ENCODE measurements at places on chromosomes 4 and X.
A peak's percentile ranks its signal among the peaks of the same experiment; 100 is the strongest.

GRCh38 chr4:143359644-143360193 lies 23.0 kb downstream of the GAB1 start:
- DNase-seq, result no peak

DNA sequence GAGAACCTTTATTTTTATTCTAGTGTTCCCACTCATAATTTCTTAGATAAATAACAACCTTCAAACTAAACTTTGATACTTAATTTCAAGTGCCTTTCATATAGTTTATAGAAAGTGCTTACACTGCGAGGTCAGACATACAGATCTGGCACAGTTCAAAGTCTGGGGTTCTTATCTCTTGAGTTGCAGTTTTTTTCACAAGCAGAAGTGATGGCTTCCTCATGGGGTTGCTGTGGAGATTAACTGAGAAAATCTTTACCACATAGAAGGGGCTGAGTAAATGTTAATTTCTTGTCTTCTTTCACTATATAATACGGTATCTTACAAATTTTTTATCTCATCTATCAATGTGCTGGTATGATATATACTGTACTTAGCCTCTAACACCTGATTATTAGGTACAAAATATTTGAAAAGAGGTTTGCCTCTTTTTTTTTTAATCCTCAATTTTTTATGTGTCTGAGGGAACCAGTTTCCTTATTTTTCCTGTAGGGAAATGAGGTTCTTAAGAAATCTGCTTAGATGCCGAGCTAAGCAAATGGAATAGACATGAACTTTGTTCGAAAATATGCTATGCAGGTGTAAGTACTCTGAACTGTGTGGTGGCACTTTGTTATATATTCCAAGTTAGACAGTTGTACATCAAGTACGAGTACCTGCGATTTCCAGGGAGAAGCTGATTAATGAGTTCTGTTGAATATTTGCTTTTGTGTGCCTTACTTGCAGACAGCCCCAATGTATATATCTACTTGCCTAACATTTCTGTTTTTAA lies 3.3 kb downstream of the ING2 start:
- no peak for DNase-seq

GRCh38 chr4:75037252-75037651 lies 104.3 kb downstream of the PARM1 start:
- peak; percentile 62 for DNase-seq

- no peak for DNase-seq
Measured at GRCh38 chr4:157143369-157143768, 67.4 kb downstream of the GLRB start.

DNA sequence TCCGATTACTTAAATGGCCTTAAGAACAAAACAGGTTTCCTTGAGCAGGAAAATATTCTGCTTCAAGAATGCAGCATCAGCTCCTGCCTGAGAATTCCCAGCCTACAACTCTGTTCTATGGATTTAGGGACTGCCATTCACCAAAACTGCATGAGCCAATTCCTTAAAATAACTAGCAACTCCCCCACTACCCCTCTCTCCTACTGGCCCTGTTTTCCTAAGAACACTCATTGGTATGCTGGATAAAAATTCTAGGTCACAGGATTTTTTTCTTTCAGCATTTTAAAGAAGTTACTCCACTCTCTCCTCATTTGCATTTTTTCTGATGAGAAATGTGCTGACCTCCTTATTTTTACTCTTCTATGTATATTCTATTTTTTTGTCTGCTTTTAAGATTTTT lies 347.1 kb downstream of the IDS start:
- DNase-seq, result no peak

DNA sequence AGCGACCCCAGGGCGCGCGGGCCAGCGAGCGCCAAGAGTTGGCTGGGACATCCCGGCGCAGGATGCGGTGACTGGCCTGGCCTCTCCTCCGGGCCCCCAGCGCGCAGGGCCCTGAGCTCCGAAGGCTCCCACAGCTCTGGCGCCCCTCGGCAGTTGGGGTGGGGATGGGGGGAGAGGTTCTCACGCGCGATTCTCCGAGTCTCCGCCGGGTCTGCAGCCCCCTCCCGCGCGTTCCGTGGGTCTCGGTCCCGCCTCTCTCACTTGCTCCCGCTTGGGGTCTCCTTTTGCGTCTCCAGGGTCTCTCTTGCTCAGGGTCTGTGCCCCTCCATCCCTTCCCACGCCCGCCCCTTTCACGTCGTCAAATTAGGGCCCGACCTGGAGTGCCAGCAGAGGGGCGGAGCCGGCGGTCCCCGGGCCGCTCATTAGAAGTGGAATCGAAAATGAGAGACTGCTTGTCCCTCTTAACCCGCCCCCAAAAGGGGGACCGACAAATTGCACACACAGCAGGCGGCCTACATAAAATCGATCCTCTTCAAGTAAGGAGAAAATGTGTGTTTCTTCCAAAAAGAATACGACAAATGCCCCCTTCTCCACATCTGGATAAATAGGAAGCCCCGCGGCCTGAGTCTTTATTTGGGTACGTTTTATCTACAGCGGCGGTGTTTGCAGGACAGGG lies 877 bp upstream of the NKX1-1 start:
- no peak for DNase-seq

DNA sequence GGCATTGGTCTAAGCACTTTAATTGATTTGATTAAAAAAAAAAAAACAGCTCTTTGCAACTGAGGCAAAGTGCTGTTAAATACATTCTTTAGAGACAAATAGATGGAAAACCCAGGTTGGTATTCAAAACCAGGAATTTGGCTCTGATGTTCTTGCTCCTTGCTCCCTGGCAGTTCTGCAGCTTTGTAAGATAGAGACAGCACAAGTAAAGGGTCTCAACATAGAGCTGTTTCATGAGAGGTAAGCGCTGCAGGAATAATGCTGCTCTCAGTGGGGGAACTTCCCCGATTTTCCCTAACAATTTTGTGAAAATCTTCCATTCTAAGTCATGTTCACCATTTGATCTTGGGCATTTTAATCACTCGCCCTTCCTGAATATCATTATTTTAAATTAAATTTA lies 479.5 kb upstream of the HS3ST1 start:
- DNase-seq, result no peak

GRCh38 chr4:144575181-144575580 lies 70.8 kb upstream of the HHIP start:
- no peak for DNase-seq

GRCh38 chr4:76856243-76857073 lies 41.5 kb downstream of the SOWAHB start:
- DNase-seq, result peak; percentile 47

- no peak for DNase-seq
Measured at GRCh38 chrX:12974305-12974795, 560 bp upstream of the TMSB4X start.

GRCh38 chr4:40195182-40196177 lies 1.4 kb upstream of the RHOH start:
- DNase-seq, result no peak

DNA sequence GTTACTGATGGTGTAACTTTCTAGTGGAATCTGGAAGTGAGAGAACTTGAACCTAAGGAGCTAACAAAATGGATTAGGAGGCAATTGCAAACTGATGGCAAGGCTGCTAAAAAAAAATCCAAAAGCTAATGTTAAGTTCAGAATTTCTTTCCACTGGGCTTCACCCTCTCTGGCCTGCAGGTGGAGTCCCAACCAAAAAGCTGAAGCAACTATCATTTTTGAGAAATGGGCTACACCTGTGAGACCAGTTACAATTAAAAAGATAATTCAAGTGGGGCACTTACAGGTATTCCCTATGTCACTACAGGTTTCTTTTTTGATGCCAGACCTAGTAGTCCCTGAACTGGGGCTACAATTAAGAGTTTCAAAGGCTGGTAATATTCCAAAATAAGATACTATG lies 142.1 kb upstream of the FTHL17 start:
- no peak for DNase-seq

- no peak for DNase-seq
Measured at GRCh38 chr4:171983935-171984805, 171.0 kb downstream of the GALNTL6 start.

DNA sequence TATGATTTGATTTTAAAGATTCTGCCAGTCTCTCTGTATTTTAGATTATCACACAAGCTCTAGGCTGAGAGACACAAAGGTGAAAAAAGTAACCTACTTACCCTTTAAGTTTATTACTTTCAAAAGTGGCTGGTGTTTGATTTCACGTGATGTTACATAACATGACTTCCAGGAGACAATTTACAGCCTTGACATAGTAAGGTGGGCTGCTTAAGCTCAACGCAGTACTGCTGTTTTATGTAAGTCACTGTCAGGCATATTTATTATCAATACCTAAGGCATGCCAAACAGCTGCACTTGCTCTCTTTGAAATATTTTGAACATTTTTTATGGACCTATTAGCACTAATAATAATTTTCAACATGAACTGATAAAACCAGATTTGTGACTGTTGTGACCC lies 451.5 kb upstream of the FAM241A start:
- DNase-seq, result no peak

DNA sequence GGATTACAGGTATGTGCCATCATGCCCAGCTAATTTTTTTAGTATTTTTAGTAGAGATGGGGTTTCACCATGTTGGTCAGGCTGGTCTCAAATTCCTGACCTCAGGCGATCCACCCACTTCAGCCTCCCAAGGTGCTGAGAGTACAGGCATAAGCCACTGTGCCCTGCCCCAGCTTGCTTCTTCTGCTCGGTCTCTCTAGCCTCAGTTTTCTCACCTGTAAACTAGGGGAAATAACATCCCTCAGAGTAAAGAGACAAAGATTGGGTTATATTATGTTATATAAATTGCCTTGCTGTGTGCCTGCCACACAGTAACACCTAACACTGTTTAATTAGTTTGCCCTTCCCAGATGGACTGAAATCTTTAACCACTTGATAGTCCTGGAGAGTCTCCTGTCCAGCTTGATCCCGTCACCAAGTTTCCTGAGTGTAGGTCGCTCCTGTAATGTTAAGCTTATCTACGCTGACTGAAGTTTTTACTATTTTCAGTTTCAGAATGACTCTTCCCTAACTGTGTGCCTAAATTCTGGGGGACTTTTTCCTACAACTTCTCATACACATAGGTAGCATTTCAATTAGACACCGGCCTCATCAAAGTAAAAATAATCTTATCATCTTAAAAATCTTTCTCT lies 412.7 kb upstream of the TENM3 start:
- no peak for DNase-seq

GRCh38 chrX:37407736-37408135 lies 58.6 kb downstream of the PRRG1 start:
- DNase-seq, result no peak

DNA sequence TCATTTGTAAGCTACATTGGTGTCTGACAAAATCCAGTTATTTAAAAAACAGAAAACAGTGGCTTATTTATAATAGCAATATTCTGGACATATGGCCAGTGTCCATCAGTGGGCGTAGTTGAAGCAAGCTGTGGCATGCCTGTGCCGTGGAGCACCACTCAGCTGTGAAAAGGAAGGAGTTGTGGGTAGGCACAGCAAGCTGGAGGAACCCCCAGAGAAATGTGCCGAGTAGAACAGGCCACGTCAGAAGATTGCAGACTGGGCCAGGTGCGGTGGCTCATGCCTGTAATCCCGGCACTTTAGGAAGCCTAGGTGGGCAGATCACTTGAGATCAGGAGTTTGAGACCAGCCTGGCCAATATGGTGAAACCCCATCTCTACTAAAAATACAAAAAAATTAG lies 102.4 kb downstream of the GPR143 start:
- DNase-seq, result no peak

- no peak for DNase-seq
Measured at GRCh38 chr4:182608525-182608924, 308.7 kb downstream of the DCTD start.

DNA sequence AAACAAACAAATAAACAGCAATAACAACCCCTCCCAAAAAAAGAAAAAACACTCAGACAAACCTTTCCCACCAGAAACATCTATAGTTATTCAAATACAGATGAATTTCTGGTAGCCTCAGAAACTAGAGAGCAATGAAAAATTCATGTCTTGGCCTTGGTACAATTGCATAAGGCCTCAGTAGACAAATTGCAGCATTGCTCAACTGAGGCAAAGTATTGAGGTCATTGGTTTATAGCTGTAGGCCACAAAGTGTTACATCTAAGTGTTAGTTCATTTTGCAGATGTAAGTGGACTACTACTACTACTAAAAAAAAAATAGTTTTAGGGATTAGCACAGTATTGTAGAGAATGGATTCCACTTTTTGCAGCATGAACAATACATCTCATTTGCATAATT lies 2268.3 kb downstream of the ARAP2 start:
- no peak for DNase-seq

DNA sequence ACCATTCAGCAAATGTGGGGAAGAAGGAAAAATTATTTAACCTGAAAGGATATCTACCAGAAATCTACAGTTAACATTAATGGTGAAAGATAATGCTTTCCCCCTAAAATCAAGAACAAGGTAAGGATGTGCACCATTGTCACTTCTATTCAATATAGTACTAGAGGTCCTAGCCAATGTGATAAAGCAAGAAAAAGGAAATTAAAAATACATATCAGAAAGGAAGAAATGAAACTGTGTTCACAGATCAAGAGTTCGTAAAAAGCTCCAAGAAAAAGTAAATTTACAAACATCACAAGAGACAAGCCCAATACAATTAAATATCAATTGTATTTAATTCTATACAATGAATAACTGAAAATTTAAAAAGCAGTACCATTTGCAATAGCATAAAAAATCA lies 57.6 kb downstream of the CNOT6L start:
- no peak for DNase-seq

- no peak for DNase-seq
Measured at GRCh38 chrX:49102190-49102589, 21.3 kb downstream of the GPKOW start.

- no peak for DNase-seq
Measured at GRCh38 chrX:581720-582298, 48.8 kb upstream of the SHOX start.

- DNase-seq, result peak; percentile 5
Measured at GRCh38 chr4:64584981-64585557, 175.8 kb upstream of the TECRL start.

GRCh38 chr4:61559396-61559795 lies 359.3 kb downstream of the ADGRL3 start:
- no peak for DNase-seq

DNA sequence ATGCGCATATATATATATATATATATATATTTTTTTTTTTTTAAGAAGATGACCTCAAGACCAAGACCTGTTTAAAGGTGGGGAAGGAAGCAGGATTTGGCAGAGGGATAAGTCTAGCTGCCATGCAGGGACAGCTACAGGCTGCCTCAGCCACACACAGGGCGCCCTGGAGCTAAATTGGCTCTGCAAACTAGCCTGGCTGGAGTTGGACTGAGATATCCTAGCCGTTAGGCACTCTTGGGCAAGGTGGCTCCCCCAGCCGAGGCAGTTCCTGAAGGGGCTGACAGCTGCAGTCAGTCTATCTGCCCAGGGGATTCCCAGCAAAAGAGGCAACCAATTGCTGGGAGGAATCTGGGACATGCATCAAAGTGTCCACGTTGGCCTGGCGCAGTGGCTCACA lies 21.9 kb downstream of the TRIML1 start:
- DNase-seq, result no peak

GRCh38 chr4:153741541-153741940 lies 18.3 kb downstream of the RNF175 start:
- no peak for DNase-seq

GRCh38 chr4:336893-337142 lies 796 bp upstream of the ZNF141 start:
- DNase-seq, result no peak
